Dermis blood vessel endothelial cell (primary cell): ENCODE measurements at places on chromosomes 6 and 20. TPM values are rescaled to one million over a fixed set of nuclear protein-coding genes. Genes with fewer than 3 reads are reported as not detected.
A peak's percentile ranks its signal among the peaks of the same experiment; 100 is the strongest.

DNA sequence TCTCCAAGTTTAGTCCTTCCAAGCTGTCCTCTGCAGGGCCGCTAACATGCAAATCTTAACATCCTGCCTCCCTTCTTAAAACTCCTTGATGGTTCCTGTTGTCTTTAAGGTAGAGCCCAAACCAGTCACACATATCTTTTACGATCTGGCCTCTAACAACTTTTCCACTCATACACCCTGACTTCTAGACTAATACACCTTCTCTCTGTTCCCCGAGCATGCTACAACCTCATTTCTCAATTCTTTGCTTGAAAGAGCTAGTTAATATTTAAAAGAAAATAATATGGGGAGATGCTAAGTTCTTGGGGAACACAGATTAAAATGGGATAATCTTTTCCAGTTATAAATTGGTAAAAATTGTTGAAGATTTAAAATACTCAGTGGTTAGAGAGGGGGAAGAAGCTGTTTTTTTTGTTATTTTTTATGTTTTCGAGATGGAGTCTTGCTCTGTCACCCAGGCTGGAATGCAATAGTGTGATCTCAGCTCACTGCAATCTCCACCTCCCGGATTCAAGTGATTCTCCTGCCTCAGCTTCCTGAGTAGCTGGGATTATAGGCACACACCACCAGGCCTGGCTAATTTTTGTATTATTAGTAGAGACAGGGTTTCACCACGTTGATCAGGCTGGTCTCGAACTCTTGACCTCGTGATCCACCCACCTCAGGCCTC, 250.7 kb downstream of the MAFB start:
- DNase-seq: no peak

GRCh38 chr6:3719462-3720308, 31.8 kb downstream of the PXDC1 start:
- no peak for DNase-seq

- DNase-seq: peak; percentile 10
Measured at GRCh38 chr6:68635706-68636513, 828 bp downstream of the ADGRB3 start.

GRCh38 chr20:36498386-36499179, 42.7 kb upstream of the MYL9 start:
- DNase-seq: no peak

Gene MDN1
- 28.2 and 35.8 TPM in 2 replicates for total RNA-seq
